Esophagus squamous epithelium (tissue), 5 donors: ENCODE measurements at places on chromosomes 3 and 15. TPM values are rescaled to one million over a fixed set of nuclear protein-coding genes. Genes with fewer than 3 reads are reported as not detected.

The IL16 gene
- total RNA-seq, result 5.5 TPM

The SLC22A13 gene
- 0.76 TPM for total RNA-seq

The PCCB gene
- total RNA-seq, result 35.8 TPM

The GALK2 gene
- total RNA-seq, result 19.6 TPM

The ITPKA gene
- not detected for total RNA-seq

The COL7A1 gene
- 65.6 TPM for total RNA-seq
